ENCODE measurements at places on chromosomes 11 and 22.

- DNase-seq: no peak
Observed at GRCh38 chr11:115349335-115350017, 154.7 kb downstream of the CADM1 start.

DNA sequence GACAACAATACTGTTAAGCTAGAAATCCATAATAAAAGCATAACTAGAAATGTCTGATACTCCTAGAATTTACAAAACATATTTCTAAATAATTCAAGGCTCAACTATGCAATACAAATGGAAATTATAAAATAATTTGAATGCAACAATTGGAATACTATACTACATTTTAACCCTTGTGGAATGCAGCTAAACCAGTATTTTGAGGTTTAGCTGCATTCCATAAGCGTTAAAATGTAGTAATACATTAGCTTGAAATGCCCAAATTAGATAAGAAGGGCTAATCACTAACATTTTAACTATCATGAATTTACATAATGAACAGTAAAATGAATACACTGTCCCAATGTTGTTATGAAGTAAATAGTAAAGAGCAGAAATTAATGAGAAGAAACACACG lies 617.2 kb upstream of the CHORDC1 start:
- no peak for DNase-seq

- DNase-seq: no peak
Observed at GRCh38 chr22:45799291-45799690, 127.7 kb downstream of the ATXN10 start.

- DNase-seq: no peak
Observed at GRCh38 chr11:29989174-29989970, 27.5 kb downstream of the KCNA4 start.

GRCh38 chr11:64081745-64082442 lies 46.2 kb downstream of the FLRT1 start:
- DNase-seq: no peak

DNA sequence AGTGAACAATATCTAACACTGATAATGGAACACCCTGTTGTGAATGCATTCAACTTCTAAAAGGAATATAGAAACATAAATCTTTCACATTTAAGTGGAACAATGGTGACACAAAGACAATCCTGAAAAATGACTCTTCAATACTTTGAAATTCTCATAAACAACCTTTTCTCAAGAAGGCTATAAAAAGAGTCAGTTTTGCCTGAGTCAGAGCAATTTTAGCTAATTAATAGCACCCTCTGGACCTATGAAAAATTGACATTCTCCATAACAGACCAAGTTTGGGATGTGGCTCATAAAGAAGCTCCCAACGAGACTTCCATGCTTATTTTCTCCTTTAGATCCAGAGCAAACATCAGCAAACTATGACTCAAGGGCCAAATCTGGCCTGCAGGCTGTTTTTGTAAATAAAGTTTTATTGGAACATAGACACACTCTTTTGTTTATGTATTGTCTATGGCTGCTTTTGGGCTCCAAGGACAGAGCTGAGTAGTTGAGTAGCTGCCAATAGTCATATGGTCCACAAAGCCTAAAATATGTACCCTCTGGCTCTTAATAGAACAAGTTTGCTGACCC lies 108.0 kb downstream of the MAML2 start:
- DNase-seq: no peak

DNA sequence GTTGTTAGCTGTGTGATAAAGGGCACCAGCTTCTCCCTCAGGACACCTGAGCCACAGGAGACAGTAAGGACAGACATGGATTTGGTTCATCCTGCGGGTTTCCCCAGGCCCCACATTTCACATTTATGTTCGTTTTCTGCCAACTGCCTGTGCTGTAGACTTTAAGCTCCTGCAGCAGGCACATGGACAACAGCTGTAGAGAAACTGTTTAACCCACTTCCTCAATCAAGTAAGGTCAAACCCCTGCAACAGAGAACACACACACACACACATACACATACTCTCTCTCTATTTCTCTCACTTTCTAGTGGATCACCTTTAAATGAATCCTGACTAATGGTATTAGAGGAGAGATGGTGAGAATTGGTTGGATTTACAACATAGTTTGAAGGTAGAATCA lies 90.7 kb downstream of the C11orf87 start:
- DNase-seq: no peak

- DNase-seq: no peak
Observed at GRCh38 chr11:1139441-1140083, 18.2 kb upstream of the MUC5AC start.

DNA sequence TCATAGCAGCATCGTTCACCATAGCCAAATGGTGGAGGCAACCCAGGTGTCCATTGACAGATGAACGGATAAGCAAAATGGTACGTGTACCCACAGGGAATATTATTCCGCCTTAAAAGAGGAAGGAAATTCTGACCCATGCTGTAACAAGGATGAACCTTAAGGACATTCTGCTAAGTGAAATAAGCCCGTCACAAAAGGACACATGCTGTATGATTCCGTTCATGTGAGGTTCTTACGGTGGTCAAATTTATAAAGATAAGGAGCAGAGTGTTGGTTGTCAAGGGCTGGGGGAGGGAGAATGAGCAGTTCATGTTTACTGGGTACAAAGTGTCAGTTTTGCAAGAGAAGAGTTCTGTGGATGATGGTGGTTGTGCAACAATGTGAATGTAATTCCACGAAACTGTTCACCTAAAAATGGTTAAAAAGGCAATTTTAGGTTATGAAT lies 26.3 kb downstream of the APOL1 start:
- no peak for DNase-seq

All from stimulated activated CD4-positive, alpha-beta T cell treated with anti-CD3 and anti-CD28 coated beads, Interleukin-2, amount 100 ng/mL, for 48 hours (primary cell).